ENCODE measurements at places on chromosomes 6 and 20. TPM values are rescaled to one million over a fixed set of nuclear protein-coding genes. Genes with fewer than 3 reads are reported as not detected.
A peak's percentile ranks its signal among the peaks of the same experiment; 100 is the strongest.

Gene TRIM10
- total RNA-seq = not detected

DNA sequence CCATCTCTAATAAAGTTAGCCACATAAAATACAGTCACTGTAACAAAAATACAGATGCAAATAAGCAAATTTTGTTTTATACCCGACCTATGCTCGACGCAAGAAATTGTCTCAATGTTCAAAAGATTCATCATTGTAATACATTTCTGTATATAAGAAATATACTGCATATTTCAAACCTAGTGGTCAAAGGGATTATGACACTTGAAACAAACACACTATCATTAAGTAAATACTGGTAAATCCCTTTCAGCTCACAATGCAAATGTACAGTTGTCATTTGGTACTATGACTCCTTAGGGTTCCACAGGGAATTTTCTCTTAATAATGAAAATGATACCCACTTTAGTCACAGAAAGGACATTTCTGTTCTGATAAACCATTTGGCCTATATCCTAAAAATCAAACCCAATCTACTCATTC lies 2.2 kb downstream of the HIVEP2 start:
- peaks cover 14% of the 10 kb centered on the region for H3K27me3 ChIP-seq
- H3K36me3 ChIP-seq = no peaks in the 10 kb centered on the region
- peak overlapping the region; percentile 84 for H3K4me3 ChIP-seq
- H3K27ac ChIP-seq = no peak overlapping the region
- H3K4me1 ChIP-seq = peaks cover 10% of the 10 kb centered on the region

DNA sequence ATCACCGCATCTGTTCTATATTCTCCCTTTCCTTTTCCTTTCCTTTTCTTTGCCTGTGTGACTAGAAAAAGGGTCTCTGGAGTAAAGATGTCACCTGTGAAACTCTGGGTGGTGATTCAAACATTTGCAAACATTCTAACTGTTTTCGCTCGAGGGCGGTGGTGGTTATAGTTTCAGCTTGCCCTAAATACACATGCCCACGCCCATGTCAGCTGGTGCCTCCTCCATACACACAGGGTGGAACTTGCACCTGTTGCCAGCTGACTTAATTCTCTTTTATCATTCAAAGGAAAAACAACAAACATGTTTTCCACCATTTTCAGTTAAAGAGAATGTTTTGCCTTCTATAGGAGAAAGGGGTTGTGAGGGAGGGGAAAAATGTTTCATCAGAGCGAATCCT lies 381.9 kb upstream of the ARID1B start:
- H3K27me3 ChIP-seq = no peaks in the 10 kb centered on the region
- peaks cover 37% of the 10 kb centered on the region for H3K4me1 ChIP-seq
- H3K36me3 ChIP-seq = no peaks in the 10 kb centered on the region

DNA sequence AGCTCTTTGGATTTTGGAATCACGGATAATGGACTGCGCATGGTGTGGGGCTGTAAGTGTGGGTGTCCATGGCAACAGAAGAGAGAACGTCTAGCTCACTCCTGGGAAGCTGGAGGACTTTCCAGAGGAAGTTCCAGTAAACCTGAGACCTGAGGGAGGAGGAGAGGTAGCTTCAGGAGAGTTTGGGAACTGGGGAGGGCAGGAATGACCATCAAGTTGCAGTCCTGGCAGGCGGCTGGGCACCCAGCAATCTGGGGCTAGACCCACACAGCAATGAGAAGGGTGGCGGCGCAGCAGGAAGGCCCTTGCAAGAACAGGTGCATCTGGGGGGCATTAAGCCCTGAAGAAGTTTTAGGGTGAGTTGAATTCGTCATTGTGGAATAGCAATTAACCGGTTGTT lies 95.9 kb downstream of the FOXC1 start:
- DNase-seq = no peak
- no peaks in the 10 kb centered on the region for H3K36me3 ChIP-seq
- H3K4me3 ChIP-seq = no peak overlapping the region
- H3K27me3 ChIP-seq = no peaks in the 10 kb centered on the region

Gene LAMA4
- total RNA-seq = 4.9 TPM
